ENCODE measurements at places on chromosomes 11 and 22.

DNA sequence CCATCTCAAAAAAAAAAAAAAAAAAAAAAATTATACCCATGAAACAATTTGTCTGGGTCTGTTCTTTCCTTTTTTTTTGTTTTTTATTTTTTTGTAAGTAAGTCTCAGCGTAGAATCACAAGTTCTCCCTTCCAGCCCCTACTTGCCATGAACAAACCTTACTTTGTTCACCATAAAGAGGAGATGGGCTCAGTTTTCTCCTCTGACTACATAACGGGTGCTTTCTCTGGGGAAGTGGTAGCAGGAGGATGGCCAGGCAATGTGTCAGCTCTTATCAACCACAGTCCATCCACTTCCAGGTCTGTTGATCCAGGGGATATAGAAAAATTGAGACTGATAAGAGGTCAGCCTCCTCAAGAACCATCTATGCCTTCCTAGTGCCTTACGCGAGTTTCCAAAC lies 11.0 kb downstream of the ASCC2 start:
- no peak for DNase-seq

- no peak for DNase-seq
Measured at GRCh38 chr11:66624450-66624849, 8.0 kb downstream of the RBM14 start.

DNA sequence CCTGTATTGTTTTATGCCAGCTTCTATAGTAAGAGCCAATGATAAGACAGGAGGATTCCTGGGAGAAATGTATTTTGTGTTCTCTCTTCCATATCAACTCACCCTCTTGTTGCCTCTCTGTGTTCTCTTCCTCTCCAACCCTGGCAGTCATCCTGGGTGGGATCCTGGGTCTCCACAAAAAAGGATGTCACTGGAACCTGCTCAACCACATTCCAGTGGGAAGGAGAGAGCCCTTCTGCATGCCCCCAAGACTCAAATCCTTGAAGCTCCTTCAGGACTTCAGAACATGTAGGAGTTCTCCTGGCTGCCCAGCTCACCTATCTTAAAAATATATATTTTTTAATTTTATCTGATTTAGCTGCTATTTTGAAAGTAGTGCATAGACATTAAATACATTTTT lies 26.1 kb downstream of the APOL6 start:
- no peak for DNase-seq

GRCh38 chr11:6894097-6894496 lies 1.8 kb upstream of the OR2D2 start:
- no peak for DNase-seq

DNA sequence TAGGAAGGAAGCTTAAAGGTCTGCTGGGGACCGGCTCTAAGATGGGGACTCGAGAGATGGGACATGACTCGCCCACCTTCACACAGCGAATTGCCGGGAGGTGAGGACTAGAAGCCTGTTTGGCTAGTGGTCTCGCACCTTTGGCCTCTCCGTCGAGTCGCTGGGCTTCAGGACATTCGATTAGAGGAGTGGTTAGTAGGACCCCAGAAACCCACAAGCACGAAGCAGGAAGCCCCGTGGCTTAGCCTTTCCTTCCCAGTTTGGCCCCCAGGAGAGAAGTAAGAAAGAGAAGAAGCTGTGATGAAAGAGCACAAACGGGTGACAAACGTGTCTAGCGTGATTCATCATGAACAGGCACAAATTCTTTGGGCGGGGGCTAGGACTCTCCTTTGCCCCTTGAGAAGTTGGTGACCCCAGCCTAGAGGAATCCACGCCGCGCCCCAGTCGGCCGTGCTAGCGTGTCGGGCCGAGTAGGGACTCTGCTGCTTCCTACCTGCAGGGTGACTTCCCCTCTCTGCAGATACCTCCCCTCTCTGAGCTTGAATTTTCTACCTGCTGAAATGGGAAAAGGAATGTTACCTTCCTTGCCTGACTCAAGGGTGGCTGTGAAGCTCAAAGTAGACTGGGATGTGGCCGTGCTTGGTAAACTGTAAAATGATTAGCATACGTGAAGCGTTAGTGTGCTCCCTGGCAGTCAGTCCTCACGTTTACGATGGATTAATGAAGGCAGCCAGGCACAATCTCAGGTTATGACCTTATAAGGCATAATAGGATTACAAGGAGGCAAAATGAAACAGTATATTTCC lies 1.1 kb upstream of the ADM start:
- no peak for DNase-seq

- no peak for DNase-seq
Measured at GRCh38 chr11:86922225-86922624, 33.0 kb downstream of the FZD4 start.

GRCh38 chr11:5696210-5696609 lies 6.6 kb downstream of the TRIM22 start:
- DNase-seq: no peak

DNA sequence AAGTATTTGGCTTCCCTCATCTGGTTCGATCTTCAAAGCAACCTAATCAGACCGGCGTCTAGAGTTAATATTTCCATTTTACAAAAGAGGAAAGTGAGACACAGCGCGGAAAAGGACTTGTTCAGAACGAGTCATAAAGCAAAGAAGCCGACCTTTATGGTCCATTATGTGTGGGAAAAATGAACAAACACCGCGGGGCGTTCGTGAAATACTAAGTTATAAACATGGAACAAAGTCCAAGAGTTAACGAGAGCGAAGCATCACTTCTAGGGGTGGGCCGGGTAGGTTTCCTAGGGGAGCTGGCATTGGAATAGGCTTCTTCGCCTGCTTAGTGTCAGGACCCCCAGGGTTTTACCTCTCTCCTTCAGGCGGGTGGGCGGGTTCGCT lies 575 bp downstream of the DUSP18 start:
- DNase-seq: no peak

- no peak for DNase-seq
Measured at GRCh38 chr11:496834-497564, 10.0 kb downstream of the RNH1 start.

- no peak for DNase-seq
Measured at GRCh38 chr11:85171648-85172257, 455.4 kb downstream of the DLG2 start.

GRCh38 chr11:9017773-9018172 lies 14.0 kb upstream of the NRIP3 start:
- no peak for DNase-seq

DNA sequence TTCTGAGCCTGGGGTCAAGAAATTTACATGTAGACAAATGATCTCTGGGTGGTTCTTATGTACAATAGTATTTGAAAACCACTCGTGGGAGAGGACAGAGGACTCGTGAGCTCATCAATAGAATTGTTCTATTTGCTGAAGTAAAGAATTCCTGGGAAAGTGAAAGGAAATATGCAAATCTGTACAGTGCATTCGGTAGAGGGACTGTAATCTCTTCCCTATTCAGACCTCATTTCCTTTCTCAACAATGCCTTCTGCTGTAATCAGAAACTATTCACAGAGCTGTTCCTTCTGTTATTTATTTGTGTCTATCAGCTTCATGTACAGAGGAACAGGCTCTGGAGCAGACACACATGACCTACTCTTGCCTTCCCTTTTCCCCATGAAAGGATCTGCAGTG lies 709.4 kb upstream of the KIRREL3 start:
- no peak for DNase-seq

DNA sequence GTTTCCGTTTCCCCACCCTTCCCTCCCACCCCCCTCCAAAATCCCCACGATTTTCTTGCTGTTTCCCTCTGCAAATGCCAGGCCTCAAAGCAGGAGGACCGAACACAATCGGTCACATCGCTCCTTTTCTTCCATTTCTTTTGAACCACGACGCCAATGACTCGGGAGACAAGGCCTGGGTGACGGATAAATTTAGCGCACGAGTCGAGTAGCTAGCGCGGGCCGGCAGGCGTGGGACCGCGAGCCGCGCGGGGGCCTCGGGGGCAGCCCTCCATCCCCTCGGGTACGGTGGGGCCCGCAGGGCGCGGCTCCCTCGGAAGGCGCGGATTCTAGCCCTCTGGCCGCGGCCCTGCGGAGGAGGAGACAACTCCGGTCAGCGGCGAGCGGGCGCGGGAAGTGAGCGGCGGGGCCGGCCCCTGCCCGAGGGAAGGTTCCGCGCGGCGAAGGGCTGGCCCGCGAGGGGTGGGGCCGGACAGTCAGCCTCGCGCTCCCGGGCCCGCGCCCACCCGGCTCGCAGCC lies 414 bp downstream of the JOSD1 start:
- no peak for DNase-seq

DNA sequence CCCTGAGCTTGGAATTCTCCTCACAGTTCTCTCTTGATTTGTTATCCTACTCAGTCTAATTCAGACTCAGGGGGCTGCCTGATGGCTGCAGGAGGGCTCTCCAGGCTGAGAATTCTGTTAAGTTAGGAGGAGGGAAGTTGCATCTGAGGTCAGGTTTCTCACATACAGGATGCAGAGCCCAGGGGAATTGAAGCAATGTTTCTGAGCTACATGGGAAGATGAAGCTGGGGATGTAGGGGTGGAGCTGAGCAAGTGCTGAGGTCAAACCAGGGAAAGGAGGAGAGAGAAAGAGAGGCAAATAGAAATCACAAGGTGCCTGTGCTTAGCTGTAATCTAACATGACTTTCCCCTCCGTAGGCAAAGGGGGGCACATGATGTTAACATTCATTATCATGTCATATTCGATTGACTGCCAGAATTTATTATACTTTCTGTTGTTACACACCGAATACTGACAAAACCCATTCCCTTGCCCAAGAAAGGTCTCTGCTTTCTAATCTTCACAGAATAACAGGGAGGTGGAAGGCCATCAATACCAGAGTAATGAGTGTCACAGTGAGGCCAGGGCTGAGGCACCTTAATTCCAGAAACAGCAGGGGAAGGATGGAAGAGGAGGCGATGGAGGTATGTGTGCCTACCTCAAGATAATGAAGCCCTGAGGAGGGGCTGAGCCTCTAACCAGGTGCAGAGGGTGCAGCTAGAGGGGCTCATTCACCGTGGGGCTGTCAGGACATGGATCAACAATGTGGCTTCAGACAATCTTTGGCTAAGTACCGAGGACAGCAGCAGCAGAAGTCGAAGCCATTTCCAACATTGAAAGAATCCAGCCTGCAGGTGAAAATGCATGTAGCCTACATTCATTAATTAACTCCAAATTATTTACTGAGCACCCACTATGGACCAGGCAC lies 205.4 kb upstream of the SNX19 start:
- DNase-seq: no peak

- no peak for DNase-seq
Measured at GRCh38 chr11:99240192-99241030, 219.7 kb downstream of the CNTN5 start.

DNA sequence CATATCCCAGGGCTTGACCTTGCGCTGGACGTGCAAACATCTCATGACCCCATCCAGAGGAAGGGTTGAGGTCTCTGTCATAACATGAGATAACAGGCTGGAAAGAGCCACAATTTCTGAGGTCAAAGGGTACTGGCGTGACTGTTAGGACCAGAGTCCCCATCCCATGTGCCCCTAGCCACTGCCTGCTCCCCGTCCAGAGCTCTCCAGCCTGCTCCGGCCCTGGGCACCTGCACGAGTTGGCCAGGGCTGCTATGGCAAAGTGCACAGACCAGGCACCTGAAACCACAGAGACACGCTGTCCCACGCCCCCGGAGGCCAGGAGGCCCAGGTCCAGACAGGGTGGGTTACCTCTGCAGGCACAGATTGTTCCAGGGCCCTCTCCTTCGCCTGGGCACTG lies 58.9 kb downstream of the SHANK2 start:
- DNase-seq: no peak

DNA sequence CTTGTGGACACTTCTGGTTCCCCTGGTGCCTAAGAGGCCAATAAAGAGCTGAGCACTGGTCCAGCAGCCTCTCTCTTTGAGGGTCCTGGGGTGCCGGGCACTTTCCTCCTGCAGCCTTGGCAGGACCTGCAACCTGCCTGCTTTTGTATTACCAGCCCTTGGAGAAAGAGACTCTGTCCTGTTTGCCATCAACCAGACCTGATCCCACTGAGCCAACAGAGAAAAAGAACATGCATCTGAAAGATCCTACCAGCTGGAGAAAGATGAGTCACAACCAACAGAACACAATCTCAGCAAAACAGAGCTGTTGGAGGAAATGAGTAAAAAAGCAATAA lies 321.0 kb downstream of the DDX10 start:
- no peak for DNase-seq

DNA sequence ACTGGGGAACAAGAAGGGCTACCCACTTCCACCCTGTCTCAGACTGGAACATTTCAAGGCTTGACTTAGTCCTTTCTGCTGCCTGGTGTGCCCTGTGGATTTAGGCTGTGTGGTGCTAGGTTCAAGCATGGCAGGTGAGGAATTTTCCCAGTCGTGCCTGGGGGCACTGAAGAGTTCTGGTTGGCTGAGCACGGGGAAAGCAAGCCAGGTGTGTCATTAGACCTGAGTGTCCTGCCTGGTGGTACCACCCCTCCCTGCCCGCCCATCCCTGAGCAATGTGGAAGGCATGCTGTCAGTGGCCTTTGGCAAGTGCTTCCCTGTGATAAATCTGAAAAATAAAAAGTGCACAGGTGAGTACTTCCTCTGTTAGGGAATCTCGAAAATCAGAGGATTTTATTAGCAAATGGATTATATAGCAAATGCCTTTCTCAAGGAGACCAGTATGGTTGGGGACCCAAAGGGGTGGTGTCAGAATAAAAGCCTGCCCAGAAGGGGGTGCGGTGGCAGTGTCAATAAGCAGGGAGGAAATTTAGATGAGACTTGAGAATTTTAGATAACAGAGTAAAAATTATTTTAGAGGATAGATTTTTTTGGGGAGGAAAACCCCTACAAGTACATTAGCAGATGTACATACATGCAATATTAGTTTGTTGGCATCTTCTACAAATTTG lies 22.8 kb downstream of the TEAD1 start:
- no peak for DNase-seq

DNA sequence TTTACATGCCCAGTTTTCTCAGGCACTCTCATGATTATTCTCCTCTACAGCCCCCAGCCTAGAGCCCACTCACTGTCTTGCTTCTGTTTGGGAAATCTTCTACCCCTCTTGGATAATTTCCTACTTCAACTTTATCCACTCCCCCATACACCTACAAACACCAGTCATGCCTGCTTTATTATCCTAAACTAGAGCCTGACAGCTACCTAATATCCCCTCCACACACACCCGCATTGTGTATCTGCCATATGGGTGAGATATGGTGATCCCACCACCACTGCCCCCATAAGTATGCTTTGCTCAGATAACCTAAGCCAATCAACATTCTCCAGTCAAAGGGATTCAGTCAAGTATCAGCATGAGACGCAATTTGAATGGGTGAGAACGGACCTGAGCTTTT lies 15.3 kb upstream of the FJX1 start:
- DNase-seq: no peak

DNA sequence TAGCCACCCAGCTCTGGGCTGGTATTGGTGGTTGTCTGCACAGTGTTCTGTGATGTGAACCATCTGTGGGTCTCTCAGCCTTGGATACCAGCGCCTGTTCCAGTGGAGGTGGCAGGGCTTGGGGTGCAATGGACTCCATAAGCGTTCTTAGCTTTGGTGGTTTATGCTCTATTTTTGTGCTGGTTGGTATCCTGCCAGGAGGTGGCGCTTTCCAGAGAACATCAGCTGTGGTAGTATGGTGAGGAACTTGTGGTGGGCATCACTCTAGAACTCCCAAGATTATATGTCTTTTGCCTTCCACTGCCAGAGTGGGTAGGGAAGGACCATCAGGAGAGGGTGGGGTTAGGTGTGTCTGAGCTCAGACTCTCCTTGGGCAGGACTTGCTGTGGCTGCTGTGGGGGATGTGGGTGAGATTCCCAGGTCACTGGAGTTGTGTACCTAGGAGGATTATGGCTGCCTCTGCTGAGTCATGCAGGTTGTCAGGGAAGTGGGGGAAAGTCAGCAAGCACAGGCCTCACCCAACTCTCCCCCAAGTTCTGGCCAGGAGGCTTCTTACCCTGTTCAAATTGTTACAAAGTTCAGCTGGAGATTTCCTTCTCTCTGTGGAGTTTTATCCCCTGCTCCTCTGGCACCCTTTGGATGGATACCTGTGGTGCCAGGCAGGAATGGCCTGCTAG lies 47.2 kb downstream of the MRGPRX2 start:
- DNase-seq: no peak

Data from T-helper 22 cell (primary cell).